Stimulated activated CD4-positive, alpha-beta T cell treated with anti-CD3 and anti-CD28 coated beads, Interleukin-4, amount 100 ng/mL, for 4 hours (primary cell): ENCODE measurements at places on chromosomes 3 and 15.

GRCh38 chr3:117610156-117610555 is 900.6 kb downstream of the TUSC7 start:
- DNase-seq = no peak

GRCh38 chr3:53254509-53255422 is 1.1 kb downstream of the TKT start:
- DNase-seq = peak; percentile 42

GRCh38 chr15:71974211-71974610 is 143.7 kb downstream of the MYO9A start:
- no peak for DNase-seq

GRCh38 chr3:169213956-169214355 is 449.6 kb downstream of the MECOM start:
- no peak for DNase-seq

DNA sequence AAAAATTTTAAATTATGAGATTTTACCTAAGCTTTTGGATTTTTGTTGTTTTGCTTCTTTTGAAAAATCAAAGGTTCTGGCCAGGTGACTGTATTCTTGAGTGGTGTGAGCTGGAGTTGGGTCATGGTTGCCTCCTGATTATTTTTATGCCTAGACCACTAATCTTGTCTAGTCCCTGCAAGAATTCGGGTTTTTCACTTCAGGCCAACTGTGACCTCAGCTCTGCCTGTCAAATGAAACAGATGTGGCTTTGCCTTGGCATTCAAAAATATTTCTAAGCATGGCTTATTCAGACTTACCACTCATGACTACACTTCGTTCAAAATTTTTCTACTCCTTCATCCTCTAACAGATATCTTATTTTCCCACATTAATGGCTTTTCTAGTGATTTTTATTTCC is 25.4 kb upstream of the CDV3 start:
- no peak for DNase-seq
